ENCODE measurements at places on chromosomes 4 and X.

GRCh38 chr4:101693842-101694398 lies 96.6 kb upstream of the BANK1 start:
- no peak for DNase-seq
- no peak overlapping the region for H3K4me3 ChIP-seq
- no peak overlapping the region for H3K27ac ChIP-seq

DNA sequence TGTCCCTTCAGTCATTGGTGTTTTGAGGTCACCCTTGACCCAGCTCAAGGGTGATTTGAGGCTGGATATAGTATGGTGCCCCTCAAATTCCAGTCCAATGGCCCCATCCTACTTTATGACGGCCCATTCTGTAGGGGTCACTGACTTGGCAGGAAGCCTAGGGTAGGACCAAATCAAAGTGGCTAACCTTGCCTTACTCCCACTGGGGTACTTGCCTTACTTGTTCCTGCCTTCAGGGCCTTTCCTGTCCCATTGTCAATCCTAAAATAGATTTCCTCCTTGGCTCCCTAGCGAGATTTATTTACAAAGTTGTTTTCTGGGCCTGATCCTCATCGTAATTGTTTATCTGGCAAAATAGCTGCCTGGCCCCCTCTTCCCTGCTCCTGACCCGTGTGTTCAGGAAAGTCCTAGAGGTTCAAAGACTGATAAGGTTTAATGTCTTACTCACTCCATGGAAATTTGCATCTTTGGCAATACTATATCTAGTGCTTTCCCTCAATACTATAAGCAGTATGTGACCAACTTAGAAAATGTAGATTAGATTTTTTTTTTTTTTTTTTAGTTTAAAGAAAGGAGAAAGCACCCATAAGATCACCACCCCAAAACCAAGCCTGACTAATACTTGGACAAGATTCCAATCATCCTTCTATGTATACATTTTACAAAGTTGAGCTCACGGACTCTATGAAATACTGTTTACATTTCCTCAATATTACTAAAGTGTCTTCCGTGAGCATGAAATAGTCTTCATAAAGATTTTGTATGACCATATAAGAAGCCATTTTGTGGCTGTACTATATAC lies 44.8 kb downstream of the MSN start:
- peaks cover 11% of the 10 kb centered on the region for H3K36me3 ChIP-seq
- DNase-seq = no peak
- H3K27me3 ChIP-seq = no peaks in the 10 kb centered on the region
- no peak overlapping the region for H3K4me3 ChIP-seq

DNA sequence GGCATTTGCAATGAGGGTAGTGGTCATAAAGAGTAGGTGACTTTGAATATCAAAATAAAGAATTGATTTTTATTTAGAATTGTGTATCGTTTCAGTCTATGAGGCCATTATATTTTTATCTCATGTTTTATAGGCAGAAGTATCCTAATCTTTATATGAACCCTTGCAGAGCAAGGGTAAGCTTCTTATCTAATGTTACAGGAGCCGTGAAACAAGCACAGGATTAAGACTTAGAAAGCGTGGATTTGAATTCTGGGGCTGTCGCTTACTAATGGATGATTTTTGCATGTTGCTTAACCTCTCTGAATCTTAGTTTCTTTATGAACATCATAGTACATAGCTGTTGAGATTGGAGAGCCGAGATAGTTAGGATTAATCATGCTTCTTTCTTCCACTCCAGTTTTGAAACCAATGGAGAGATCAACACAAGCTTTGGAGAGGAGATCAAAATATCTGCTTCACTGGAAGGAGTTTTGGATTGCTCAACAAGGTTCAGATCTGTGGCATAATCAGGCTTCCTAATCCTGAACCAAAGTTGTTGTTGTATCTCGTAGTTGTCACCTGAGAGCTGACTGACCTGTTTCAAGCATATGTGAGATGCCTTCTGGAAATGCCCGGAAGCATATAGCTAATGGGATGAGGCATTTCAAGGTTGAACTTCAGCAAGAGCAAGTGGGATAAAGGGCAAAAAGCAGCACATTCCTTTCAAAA lies 166.9 kb upstream of the GK2 start:
- DNase-seq = no peak
- H3K27me3 ChIP-seq = no peaks in the 10 kb centered on the region
- H3K36me3 ChIP-seq = no peaks in the 10 kb centered on the region
- H3K4me1 ChIP-seq = no peaks in the 10 kb centered on the region
- no peak overlapping the region for H3K4me3 ChIP-seq

GRCh38 chr4:139118365-139118764 lies 58.7 kb downstream of the ELF2 start:
- DNase-seq = no peak
- H3K27me3 ChIP-seq = no peaks in the 10 kb centered on the region
- H3K4me1 ChIP-seq = no peaks in the 10 kb centered on the region
- no peak overlapping the region for H3K4me3 ChIP-seq
- H3K36me3 ChIP-seq = no peaks in the 10 kb centered on the region

- H3K27me3 ChIP-seq = no peaks in the 10 kb centered on the region
- no peaks in the 10 kb centered on the region for H3K4me1 ChIP-seq
- H3K36me3 ChIP-seq = peaks cover 9% of the 10 kb centered on the region
- DNase-seq = no peak
These were observed 1.7 kb upstream of the CENPC start for GRCh38 chr4:67546971-67547370.

DNA sequence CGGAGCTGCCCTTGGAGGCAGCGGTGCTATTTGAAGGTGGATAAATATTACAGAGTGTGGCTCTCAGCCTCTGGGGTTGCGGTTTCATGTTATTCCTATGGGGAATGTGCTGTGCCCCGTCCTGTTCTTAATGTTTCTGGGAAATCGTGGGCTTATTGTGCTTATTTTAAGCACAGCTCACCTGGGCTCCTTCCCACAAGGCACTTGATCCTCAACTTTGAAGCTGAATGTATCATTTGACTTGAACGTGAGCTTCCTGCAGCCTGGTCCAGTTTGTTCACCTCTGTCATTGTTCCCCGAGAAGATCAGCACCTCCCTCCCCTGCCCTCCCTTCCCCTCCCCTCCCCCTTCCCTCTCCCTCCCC lies 3.9 kb downstream of the SORCS2 start:
- H3K36me3 ChIP-seq = no peaks in the 10 kb centered on the region
- H3K4me1 ChIP-seq = no peaks in the 10 kb centered on the region
- H3K4me3 ChIP-seq = no peak overlapping the region
- no peak for DNase-seq
- H3K27me3 ChIP-seq = no peaks in the 10 kb centered on the region

DNA sequence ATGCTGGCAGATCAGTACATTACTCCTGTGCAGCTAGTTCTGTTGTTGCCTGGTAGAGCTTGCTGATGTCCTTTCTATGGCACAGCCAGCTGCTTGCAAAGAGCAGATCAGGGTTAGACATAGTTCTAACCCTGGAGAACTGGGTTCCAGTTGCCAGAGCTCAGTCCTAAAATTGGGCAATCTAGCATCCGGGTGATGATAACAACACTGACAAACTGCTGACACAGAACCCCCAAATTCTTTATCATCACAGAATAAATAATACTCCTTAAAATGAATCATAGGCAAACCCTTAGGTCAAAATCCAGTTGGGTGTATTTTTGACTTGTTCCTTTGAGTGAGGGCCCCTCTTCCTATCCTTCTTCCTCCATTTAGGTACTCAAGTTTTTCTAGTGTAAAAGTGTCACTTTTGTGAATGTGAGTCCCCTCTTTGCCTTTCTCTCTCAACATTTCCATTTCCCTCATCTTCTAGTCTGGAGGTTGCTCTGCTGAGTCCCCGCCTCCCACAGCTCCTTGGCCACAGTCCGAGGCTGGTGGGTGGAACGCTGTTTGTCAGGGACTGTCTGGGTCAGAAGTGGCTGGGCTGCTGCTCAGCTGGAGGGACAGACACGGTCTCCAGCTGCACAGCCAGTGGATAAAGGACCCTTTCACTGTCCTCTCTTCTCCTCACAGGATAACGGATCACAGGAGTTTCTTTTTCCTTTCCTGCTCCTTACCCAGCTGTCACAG lies 93.6 kb upstream of the RASGEF1B start:
- H3K27me3 ChIP-seq = no peaks in the 10 kb centered on the region
- H3K4me1 ChIP-seq = no peaks in the 10 kb centered on the region
- H3K36me3 ChIP-seq = no peaks in the 10 kb centered on the region
- H3K27ac ChIP-seq = no peak overlapping the region
- DNase-seq = no peak

DNA sequence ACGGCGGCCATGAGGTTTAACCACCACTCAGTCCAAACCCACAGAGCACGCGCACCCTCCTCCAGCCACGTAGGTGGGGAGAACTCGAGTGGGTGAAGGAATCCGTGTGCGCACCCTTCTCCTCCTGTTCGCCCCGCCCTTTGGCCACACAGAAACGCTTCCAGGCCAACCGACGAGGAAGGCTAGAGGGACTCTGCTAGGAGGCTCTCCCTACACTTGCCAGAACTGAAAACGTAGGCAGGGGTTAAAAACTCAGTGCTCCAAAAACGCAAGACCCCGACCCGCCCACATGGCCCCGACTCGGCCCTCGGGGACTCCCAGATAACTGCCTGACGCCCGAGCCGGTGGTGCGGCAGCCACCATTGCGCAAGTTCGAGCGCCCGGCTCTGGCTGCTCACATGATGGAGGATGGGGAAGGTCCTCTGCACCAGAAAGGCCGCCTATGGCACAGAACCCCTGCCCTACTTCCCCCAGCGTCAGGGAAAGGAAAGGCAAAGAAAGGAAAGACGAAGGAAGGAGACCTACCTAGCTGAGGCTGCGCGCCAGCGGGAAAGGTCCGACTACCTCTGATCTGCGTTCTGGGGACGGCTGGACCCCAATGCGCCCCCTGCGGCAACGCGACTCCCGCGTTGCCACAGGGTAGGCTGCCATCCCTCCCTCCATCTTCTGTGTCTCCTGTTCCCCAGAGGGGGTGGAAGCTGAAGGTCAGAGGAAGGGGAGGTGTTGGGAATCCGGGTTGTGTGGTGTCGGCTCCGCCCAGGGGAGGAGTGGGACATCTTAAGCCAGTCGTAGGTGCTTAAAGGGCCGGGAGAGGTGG lies 201.9 kb upstream of the AGTR2 start:
- H3K27ac ChIP-seq = no peak overlapping the region
- H3K4me1 ChIP-seq = no peaks in the 10 kb centered on the region
- no peak for DNase-seq
- H3K4me3 ChIP-seq = no peak overlapping the region
- peaks cover 2% of the 10 kb centered on the region for H3K27me3 ChIP-seq
- H3K36me3 ChIP-seq = no peaks in the 10 kb centered on the region

DNA sequence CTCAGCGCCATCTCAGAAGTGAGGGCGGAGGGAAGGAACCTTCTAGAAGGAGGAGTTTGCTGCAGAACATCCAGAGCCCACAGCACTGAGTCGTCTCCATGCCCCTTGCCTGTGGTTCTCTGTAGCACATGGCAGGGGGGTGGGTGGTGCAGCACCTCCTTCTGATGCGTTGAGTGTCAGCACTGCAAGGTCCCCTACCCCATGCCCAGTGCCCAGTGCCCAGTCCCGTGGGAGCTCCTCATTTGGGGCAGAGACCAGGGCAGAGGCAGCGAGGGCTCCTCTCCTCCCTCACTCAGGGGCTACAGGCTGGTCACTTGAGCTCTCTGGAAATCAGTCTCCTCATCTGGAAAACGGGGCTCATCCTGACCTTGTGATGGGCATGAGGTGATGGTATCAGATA lies 78.1 kb downstream of the HTRA3 start:
- H3K36me3 ChIP-seq = no peaks in the 10 kb centered on the region
- no peak overlapping the region for H3K4me3 ChIP-seq
- no peaks in the 10 kb centered on the region for H3K4me1 ChIP-seq
- no peak for DNase-seq
- H3K27me3 ChIP-seq = peaks cover 36% of the 10 kb centered on the region

GRCh38 chr4:114263233-114263632 lies 283.8 kb upstream of the ARSJ start:
- no peaks in the 10 kb centered on the region for H3K27me3 ChIP-seq
- no peak overlapping the region for H3K27ac ChIP-seq
- no peaks in the 10 kb centered on the region for H3K4me1 ChIP-seq
- DNase-seq = no peak

DNA sequence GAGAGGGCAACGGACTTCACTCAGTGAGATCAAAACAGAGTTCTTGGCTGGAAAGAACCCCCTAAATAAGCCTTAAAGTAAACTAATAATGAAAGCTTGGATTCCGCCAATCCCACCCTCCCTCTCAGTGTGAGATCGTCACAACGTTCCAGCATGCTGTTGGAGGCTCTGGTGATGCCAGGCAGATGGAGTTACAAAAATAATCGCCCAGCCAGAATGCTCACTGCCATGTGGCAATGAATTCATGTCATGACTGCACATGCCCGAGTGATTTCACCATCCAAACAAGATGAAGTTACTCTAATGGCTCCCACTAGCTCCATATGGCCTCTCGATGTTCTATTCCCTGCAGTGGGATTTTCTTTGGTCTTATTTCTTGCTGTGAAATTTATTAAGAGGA lies 248.0 kb downstream of the SPATA18 start:
- no peak overlapping the region for H3K27ac ChIP-seq
- H3K36me3 ChIP-seq = no peaks in the 10 kb centered on the region
- H3K4me3 ChIP-seq = no peak overlapping the region
- H3K4me1 ChIP-seq = no peaks in the 10 kb centered on the region

DNA sequence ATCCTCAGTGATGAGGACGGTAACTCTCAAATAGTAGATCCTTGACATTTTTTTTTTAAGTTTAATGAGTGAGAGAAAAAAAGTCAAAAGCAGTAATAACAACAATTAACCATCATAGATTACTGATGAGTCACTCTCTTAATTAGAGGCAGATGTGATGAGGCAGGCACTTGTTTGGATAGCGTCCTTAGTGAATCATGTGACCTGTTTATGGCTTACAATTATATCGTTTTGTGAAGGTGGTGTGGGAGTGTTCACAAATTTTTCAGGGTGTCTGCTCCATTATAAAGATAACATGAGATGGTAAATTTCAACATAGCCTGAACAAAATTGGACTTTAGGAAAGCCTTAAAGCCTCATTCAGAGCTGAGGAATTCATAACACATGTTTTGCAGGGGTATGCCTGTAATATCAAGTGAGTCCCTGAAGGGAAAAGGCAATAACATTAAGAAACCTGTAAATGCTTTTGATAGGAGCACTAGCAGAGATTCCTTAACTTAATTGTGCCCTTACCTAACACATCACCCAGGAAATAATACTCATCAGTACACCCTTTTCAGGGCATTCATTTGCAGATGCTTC lies 51.9 kb upstream of the XIAP start:
- peaks cover 7% of the 10 kb centered on the region for H3K4me1 ChIP-seq
- no peak for DNase-seq
- H3K27ac ChIP-seq = no peak overlapping the region
- no peak overlapping the region for H3K4me3 ChIP-seq
- H3K36me3 ChIP-seq = no peaks in the 10 kb centered on the region

- H3K27me3 ChIP-seq = no peaks in the 10 kb centered on the region
- no peaks in the 10 kb centered on the region for H3K4me1 ChIP-seq
- no peak overlapping the region for H3K4me3 ChIP-seq
- no peak for DNase-seq
- H3K27ac ChIP-seq = no peak overlapping the region
These were observed 22.8 kb upstream of the ARHGAP24 start for GRCh38 chr4:85452058-85452731.

- H3K27me3 ChIP-seq = no peaks in the 10 kb centered on the region
- no peaks in the 10 kb centered on the region for H3K4me1 ChIP-seq
- H3K4me3 ChIP-seq = no peak overlapping the region
- no peak overlapping the region for H3K27ac ChIP-seq
These were observed 347.1 kb downstream of the GBA3 start for GRCh38 chr4:23039818-23040217.

Data from T-cell (primary cell).